ENCODE measurements at places on chromosomes 11 and 22.

DNA sequence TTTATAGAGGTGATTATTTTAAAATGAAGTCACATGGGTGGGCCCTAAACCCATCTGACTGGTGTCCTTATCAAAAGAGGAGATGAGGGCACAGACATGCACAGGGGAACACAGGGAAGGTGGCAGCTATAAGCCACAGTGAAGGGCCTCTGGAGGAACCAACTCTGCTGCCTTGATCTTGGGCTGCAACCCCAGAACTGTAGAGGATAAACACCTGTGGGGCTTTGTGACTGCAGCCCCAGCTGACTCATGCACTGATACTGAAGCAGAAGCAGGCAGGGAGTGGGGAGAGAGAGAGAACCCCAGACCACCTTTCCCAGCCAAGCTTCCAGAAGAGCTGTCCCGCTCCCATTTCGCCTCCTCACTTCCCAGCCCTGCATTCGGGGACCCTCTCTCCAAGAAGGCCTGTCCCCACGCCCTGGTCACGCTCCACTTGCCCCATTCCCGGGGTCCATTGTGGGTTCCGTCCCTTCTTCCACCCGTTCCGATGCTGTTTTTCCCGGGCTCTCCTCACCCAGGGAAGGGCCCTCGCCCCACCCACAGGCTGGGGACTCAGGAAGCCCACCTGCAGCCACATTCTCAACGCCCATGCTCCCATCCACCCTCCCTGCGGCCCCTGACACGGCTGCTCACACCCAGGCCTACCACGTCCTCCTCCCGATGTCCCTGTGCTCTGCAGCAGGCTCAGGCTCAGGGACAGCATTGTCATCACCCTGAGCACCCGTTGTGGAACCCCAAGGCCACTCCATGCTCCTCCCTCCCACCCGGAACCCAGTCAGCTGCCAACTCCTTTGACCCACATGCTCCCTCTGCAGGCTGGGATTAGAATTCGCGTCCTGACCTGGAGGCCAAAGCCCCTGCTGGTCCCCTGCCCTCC lies 90.8 kb upstream of the SHANK2 start:
- DNase-seq: peak; percentile 36

DNA sequence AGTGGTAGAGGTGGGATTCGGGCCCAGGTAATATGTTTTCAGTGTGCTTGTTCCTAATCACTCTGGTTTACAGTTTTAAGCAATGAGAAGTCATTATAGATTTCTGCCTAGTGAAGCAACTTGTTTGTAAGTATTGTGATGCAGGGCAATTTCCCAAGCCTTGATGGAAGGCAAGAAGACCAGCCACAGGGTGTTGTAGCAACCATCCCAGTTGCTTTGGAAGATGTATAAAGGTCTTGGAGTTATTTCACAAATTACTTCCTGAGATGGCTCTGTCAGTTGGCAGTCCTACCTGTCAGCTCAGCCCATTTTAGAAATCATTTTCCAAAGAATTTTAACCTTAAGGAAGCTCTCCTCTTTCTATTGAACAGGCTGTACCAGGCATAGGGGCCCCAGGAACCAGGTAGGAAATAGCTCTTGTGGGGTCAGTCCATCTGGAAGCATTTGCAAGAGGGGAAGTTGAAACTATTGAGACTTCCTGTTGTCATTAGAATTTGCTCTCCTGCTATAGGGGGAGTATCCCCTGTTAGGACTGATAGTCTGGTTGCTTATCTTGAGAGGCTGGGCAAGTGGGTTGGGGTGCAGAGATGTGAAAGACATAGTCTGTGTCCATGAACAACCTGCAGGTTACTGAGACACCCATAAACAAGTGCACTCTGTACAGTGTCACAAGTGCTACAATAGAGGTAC lies 47.9 kb downstream of the STIM1 start:
- DNase-seq: no peak

- DNase-seq: no peak
Measured at GRCh38 chr11:112229746-112230433, 3.7 kb downstream of the PTS start.

DNA sequence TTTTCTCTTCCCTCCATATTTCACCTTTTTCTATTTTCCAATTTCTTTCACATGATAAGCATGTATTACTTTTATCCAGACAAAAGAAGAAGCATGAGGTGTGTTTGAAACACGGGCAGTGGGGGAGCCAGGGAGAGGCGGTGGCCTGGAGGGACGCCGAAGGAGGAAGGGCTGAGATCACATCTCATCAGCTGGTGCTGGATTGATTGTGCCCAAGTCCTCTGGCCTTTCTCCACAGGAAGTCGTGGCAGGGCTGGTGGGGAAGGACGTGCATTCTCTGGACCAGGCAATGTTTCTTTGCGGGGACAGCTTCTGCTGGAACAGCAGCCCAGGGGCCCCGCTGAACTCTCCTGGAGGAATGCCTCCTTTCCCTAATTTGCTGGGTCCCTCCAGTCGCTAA lies 82.9 kb downstream of the MIAT start:
- DNase-seq: peak; percentile 20

DNA sequence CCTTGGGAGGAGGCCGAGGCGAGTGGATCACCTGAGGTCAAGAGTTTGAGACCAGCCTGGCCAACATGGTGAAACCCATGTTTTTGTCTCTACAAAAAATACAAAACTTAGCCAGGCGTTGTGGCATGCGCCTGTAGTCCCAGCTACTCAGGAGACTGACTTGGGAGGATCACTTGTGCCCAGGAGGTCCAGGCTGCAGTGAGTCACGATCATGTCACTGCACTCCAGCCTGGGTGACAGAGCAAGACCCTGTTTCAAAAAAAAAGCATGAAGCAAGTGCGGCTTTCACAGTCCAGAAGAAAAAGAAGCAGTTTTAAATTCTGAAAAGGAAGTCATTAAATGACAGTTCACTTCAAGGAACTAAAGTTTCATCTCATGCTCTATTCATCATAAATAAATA lies 7.1 kb upstream of the LTO1 start:
- DNase-seq: no peak

DNA sequence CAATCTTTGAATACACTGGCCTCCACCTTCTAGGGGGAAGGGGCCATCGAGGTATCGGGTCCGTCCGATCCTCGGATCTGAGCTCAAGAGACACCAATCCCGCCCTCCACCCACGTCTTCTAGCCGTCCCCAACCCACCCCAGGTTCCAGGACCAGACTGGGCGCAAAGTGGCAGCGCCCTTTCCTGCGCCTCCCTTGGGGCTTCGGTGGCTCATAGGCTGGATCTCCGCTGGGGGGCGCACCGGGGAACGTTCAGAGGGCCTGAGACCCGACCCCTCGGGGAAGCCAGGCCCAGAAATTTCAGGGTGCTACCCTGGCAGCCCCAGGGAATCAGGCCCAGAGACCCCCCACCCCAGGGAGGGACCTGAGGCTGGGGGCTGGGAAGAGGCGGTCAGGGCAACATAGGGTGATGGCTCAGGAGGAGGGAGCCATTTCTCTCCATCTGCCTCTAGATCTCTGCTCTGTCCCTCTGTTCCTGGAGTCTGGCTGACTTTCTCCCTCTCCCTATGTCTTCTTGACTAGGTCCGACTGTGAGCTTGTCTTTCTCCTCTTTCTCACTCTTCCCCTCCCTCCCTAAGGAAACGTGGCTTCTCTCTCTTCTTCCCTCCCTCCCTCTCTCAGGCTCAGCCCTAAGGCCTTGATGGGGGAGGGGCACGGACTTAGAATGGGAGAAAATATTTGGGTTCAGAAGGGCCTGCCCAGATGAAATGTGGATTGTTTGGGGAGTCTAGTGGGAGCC lies 1.1 kb downstream of the CREB3L1 start:
- no peak for DNase-seq

GRCh38 chr11:45794169-45794568 lies 10.8 kb upstream of the SLC35C1 start:
- peak; percentile 85 for DNase-seq

DNA sequence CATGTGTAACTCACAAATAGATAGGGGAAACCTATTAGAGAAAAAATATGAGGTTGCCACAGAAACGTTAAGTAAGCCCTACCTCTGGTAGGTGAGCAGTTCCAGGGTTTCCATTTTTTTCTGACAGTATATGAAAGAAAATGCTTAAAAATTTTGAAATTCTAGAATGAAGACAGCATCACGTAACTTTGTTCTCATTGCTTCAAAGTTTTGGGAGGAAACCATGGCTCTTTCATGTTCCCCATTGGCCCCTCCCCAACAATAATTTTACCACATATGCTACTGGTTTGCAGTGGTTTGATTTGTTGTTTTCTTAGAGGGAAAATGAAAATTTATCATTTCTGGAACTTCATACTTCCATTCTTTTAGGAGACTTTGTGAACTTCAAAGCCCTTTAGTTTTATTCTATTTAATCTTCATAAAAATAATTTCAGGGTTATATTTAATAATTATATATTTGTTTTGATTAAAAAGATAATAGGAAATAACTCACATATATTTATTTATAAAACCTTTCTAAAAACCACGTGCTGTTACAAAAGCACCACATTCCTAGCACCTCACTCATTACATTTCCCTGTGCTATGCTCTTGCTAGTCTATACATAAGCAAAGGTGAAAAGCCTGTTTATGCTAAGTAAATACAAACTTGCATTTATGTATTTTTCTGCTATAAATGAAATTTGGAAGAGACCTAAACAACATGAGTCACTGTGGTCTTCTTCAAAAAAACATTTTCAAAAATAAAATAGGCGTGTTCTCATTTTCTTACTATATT lies 113.4 kb downstream of the CASP12 start:
- no peak for DNase-seq

DNA sequence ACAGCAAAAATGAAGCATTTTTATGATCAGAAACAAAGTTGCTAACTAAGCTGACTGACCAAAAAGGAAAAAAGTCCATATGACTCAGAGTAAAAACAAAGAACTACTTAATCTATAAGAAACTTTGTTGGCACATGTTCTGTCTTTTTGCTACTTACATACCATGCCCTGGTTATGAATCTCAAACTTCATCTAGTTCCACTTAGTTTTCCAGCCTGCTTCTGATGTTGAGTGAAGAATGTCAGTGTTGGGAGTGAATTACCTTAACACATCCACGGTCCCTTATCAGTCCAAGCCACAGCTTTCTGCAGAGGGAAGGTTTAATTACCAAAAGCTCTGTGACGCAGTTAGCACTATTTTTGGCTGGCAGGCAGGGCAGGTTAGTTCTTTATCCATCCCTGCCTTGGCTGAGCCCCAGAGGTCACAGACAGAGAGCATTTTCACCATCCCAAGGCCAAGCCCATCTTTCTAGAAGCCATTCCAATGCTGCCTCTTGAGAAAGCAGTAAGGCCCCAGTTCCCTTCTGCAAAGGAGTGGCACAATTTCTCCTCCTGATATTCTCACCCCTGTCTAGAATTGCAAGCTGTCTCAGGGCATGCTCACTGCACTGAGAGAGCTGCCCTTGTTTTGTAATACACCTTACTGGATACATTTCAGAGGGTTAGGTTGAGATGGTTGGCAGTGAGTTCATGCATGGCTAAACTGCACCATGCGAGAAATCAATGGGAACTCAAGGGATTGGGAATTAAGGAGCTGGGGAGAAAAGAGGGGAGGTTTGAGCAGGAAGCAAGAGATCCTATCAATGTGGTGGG lies 67.1 kb downstream of the SLC1A2 start:
- DNase-seq: no peak

DNA sequence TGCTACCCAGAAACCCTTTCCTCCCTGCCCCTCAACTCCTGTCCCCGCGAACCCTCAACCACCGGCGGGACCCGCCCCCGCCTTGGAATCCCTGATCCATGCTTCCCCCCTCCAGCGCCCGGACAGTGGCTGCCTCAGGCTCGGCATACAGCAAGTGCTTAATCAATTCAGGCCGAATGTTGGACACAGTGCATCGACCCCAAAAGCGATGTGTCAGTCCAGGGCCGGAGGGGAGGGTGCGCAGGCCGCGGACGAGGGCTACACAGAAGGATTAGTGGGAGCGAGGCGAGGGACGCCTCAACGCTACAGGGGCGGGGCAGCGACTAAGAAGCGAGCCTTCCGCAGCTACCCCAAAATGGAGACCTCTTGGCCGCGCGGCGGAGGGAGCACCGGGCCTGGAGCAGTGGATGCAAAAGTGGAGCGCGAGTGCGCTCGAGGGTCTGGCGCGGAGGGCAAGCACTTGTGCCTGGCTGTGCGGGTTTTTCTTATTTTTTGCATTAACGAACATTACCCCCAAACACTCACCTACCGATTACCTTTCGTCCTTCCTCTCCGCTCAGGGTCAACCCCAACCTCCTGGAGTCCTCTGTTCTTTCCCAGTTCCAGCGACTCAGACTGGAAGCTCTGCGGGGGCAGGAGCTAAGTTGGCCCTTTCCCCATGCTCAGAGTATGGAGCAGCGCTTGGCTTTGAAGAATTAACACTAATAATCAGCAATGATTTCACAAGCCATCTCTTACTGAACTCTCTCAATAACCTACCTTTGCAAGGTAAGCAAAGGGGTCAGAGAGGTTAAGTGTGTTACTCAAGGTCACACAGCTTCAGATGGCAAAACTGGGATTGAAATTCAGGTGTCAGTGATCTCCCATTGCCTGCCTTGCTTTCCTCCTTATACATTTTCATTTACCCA lies 30.0 kb upstream of the WNT11 start:
- peak; percentile 84 for DNase-seq

- peak; percentile 25 for DNase-seq
Measured at GRCh38 chr11:68373189-68373814, 60.9 kb downstream of the LRP5 start.

DNA sequence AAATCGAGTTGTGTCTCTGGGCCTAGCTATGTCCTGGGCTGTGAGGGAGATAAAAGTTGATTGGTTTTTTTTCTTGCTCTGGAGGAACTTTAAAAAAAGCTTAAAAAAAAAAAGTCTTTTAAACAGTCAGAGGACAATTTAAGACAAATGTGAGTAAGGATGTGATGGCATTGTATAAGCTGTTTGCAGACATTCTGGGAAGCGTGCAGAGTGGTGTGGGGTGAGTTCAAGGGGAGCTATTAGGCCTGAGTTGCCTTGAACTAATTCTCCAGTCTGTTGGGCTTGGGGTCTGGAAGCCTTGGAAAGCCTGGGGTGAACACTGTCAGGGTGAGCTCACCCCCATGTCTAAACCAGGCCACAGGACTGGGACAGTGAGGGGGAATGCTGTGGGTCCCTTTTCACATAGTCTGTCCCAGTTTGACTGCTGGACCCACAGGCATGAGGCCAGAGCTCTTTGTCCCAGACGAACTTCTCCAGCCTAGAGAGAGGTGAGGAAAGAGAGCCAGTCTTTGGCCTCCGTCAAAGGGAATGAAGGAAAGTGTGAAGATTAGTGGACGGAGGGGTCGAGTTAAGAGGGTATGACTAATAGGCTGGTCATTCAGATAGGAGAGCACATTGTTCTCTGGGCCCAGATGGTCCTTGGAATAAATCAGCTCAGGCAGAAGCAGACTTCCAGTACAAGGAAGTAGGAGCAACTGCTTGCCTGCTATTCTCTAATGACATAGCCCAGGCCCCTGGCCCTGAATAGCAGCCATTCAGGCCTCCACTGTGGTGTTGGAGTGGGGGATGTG lies 76.4 kb upstream of the NNMT start:
- DNase-seq: peak; percentile 37

- peak; percentile 87 for DNase-seq
Measured at GRCh38 chr11:64352099-64352994, 6.6 kb upstream of the RPS6KA4 start.

- DNase-seq: no peak
Measured at GRCh38 chr22:45426387-45426786, 12.9 kb downstream of the RIBC2 start.

- peak; percentile 71 for DNase-seq
Measured at GRCh38 chr11:74255741-74256375, 55.6 kb downstream of the P4HA3 start.
